ENCODE measurements at places on chromosomes 6 and 20. TPM values are rescaled to one million over a fixed set of nuclear protein-coding genes. Genes with fewer than 3 reads are reported as not detected.
A peak's percentile ranks its signal among the peaks of the same experiment; 100 is the strongest.

OR2H1 gene
- total RNA-seq: not detected

GPR6 gene
- not detected for total RNA-seq

GRCh38 chr6:37059344-37060194 lies 54.1 kb downstream of the FGD2 start:
- no peaks in the 10 kb centered on the region for H3K36me3 ChIP-seq
- no peak for DNase-seq
- H3K27ac ChIP-seq: peak overlapping the region; percentile 83
- H3K27me3 ChIP-seq: peaks cover 15% of the 10 kb centered on the region
- H3K4me3 ChIP-seq: no peak overlapping the region

SLC17A2 gene
- not detected for total RNA-seq

ZDHHC14 gene
- 9.1 TPM for total RNA-seq
